Spinal cord (tissue), 10 donors: ENCODE measurements at places on chromosomes 12 and 14.

DNA sequence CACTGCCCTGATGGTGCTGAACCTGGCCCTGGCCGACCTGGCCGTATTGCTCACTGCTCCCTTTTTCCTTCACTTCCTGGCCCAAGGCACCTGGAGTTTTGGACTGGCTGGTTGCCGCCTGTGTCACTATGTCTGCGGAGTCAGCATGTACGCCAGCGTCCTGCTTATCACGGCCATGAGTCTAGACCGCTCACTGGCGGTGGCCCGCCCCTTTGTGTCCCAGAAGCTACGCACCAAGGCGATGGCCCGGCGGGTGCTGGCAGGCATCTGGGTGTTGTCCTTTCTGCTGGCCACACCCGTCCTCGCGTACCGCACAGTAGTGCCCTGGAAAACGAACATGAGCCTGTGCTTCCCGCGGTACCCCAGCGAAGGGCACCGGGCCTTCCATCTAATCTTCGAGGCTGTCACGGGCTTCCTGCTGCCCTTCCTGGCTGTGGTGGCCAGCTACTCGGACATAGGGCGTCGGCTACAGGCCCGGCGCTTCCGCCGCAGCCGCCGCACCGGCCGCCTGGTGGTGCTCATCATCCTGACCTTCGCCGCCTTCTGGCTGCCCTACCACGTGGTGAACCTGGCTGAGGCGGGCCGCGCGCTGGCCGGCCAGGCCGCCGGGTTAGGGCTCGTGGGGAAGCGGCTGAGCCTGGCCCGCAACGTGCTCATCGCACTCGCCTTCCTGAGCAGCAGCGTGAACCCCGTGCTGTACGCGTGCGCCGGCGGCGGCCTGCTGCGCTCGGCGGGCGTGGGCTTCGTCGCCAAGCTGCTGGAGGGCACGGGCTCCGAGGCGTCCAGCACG is 4.7 kb downstream of the LTB4R start:
- DNase-seq: no peak

GRCh38 chr14:100903134-100903468 is 421 bp downstream of the RTL1 start:
- no peak for DNase-seq

DNA sequence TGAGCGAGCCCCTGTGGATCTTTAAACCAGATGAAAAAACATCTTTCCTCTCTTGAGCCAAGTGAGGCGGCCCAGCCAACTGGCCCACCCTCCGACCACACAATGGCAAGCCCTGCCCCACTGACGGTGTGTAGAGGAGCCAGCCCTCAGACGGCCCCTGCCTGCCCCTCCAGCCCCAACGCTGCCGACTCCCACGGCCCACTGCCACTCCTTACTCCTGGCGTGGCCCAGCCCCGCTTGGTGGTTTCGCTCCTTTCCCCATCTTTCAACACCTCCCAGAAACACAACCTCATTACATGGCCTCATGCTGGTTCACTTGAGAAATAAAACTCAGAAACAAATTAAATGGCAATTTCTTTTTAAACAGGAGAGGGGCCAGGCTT is 80.6 kb upstream of the DICER1 start:
- DNase-seq: no peak

DNA sequence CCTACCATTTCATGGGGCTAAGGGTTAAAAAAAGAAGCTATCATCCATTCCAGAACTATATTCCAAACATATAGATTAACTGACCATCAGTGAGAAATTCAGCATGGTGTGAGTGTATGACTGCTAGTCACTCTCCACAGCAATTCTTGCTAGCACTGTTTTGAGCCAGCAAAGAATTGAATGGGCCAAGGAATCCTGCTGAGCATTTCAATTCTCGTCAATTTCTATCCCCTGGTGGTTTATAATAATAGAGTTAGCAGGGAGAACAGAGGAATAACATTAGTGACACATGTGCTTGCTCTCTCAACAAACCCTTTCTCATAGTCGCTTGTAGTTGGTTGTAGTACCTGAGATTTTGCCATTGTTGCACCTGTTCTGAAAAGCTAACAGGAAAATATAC is 7.2 kb downstream of the MBIP start:
- DNase-seq: no peak

- no peak for DNase-seq
Measured at GRCh38 chr14:99730876-99731546, 46.9 kb downstream of the CYP46A1 start.

DNA sequence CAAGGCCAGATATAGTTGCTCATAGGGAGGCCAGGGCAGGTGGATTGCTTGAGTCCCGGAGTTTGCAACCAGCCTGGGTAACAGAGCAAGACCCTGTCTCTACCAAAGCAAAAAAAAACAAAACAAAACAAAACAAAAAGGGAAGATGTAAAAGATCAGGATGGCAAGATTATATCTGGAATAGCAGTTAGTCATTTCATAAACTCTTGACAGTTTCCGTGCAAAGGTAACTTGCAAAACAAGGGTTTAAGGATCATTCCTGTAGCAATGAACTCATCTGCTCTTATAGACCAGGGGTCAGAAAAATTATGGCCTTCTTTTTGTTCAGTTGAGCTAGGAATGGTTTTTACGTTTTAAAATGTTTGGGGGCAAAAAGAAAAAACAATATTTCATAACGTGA is 29.6 kb downstream of the GIT2 start:
- DNase-seq: no peak

DNA sequence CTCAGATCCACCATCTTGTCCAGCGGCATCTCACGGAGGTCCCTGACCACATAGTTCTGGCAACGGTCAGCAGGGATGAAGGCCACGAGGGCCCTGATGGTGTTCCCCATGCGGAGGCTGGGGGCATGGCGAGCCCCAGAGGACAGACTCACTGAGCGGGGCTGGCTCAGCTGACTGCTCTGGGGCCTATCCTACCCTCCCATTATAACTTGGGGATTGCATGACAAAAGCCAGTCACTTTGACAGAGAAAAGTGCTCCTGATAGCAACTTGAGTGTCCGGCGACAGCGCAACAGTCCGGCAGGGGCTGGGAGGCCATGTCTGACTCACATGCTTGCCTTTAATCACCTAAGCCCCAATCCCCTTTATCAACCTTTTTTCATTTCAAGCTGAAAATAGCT is at the start of gene LRRC10:
Gene LRRC10, minus strand, starts transcription at position 179 of the 400 bp plus-strand sequence. Its CDS starts 69 bp downstream, at position 110.
- no peak for DNase-seq

GRCh38 chr14:90103808-90104207 is 42.0 kb downstream of the KCNK13 start:
- no peak for DNase-seq

DNA sequence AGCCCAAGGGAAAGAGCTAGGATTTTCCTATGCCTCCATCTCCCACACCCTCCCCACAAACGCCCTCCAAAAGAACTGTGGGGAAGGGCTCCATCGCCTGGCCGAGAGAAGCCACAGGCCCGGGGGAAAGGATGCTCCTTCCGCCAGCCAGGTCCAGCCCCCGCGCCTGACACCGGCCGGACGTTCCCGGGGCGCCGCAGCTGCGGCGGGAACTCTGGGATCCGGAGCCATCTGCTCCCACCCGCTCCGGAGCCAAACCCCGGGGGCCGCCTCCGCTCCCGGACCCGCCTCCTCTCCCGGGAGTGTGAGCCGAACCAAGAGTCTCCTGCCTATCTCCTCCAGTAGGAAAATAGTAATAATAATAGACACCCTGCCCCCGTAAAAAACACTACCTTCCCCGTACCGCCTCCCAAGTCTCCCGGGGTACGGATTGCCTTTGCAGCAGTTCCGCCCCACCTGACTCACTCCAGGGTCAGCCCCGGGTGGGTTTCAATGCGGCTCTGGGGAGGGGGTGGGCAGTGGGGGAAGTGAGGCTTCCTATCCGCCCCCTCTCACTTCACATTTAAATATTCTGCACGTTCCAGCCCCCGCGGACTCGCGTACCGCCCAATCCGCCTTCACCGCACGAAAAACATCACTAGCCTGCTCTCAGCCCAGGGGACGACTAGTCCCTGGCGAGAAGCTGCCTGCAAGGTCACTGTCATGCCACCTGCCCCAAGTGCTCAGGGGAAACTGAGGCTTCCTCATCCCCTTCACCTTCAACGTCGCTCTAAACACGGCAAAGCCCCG is 2.4 kb downstream of the AGAP2 start:
- peak; percentile 67 for DNase-seq
